ENCODE measurements at places on chromosomes 2 and 18.

GRCh38 chr2:16167451-16167861 lies 227.1 kb downstream of the MYCN start:
- H3K4me3 ChIP-seq = no peak overlapping the region
- peaks cover 4% of the 10 kb centered on the region for H3K27me3 ChIP-seq
- no peaks in the 10 kb centered on the region for H3K4me1 ChIP-seq
- H3K36me3 ChIP-seq = no peaks in the 10 kb centered on the region

GRCh38 chr2:15557887-15558311 lies 3.2 kb downstream of the NBAS start:
- H3K4me1 ChIP-seq = peaks cover 4% of the 10 kb centered on the region
- DNase-seq = no peak
- peaks cover 1% of the 10 kb centered on the region for H3K36me3 ChIP-seq
- H3K27ac ChIP-seq = no peak overlapping the region
- no peak overlapping the region for H3K4me3 ChIP-seq

DNA sequence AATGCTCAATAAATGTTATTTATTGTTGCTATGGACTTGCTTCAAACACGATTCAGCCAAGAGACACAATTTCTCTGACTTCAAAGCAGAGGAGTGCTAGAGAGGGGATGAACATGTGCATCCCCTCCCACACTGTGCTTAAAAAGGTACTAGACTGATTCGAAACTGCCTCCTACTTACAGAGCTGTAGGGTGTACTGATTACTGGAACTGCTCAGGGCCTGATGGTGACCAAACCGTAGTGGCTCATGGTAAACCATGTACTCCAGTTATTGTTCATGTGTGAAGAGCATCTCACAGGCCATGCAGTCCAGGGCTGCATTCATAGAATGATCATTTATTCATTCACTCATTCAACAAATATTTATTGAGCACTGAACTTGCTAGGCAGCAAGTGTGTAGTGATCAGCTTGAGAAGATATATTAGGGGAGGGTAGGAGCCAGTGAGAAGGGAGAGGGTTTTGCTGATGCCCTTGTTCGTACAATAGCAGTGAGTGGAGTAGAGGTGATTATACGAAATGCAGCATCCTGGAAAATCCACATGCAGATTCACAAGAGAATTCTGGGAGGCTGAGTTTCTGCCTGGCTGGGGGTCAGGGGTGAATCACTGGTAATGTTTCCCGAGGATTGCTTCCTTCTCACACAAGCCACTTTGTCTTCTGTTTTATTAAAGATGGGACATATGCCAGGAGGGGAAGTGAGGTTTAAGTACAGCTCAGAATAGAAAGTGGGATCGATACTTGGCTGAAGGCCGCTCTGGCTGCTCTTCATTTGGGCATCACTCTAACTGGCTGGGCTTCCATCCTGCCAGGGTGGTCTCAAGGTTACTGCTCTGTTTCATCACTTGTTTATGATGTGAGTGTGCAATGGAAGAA lies 245.4 kb downstream of the RAD51AP2 start:
- no peaks in the 10 kb centered on the region for H3K4me1 ChIP-seq
- H3K4me3 ChIP-seq = no peak overlapping the region
- H3K27ac ChIP-seq = no peak overlapping the region
- no peaks in the 10 kb centered on the region for H3K36me3 ChIP-seq
- no peak for DNase-seq

- no peak for DNase-seq
- peaks cover 9% of the 10 kb centered on the region for H3K36me3 ChIP-seq
- no peak overlapping the region for H3K4me3 ChIP-seq
- H3K4me1 ChIP-seq = no peaks in the 10 kb centered on the region
- no peak overlapping the region for H3K27ac ChIP-seq
These were observed 49.8 kb downstream of the MSH2 start for GRCh38 chr2:47452761-47453160.

DNA sequence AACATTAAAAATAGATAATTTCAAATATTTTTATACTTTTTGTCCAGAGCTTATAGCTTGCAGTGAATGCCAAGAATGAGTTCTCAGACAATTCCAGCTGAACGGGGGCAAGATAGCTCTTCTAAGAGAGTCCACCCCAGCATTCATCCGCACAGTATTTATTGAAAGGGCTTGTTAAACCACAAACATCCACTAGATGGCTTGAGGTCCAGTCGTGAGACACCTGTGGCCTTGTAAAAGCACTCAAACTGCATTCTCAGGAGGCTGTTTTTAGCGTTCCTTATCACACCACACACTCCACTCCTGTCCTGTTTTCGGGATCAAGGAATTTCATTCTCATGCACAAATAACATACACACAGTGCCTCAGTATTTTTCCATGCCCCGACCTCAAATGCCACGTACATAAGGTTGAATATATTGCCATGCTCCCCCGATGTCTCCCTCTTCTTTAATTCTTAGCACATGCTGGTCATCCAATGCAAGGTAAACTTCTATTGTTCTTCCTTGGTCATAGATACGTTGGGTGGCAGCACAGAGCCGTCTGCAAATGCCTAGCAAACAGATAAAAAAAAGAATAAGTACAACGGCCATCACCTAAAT lies 47.4 kb downstream of the DNAJC10 start:
- peaks cover 38% of the 10 kb centered on the region for H3K36me3 ChIP-seq
- H3K27me3 ChIP-seq = no peaks in the 10 kb centered on the region
- peak; percentile 18 for DNase-seq
- H3K4me3 ChIP-seq = no peak overlapping the region
- no peaks in the 10 kb centered on the region for H3K4me1 ChIP-seq

DNA sequence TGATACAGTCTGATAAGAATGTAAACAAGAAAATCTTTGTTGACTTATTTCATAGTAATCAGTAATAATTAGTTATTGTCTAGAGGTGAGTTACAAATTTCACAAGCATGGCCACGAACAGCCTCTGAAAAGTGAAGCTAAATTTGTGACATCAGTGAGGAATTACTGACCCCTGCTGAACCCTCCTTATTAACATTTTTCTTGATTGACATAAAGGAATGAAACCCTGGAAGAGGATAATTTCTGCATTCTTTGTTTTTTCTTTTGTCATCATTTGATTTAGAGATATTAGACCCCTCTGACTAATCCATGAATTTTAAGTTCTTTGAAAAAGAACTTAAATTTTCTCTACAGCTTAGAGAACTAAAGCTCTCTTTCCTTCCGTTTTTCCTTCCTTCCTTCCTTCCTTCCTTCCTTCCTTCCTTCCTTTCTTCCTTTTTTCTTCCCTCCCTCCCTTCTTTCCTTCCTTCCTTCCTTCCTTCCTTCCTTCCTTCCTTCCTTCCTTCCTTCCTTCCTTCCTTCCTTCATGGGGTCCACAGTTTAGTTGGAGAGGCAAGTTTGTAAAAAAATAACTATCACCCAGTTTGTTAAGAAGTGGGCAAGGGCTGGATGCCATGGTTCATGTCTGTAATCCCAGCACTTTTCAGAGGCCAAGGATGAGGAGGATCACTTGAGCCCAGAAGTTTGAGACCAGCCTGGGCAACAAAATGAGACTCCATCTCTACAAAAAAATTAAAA lies 387.0 kb downstream of the MTX2 start:
- no peaks in the 10 kb centered on the region for H3K36me3 ChIP-seq
- no peak for DNase-seq
- H3K4me3 ChIP-seq = no peak overlapping the region
- no peak overlapping the region for H3K27ac ChIP-seq
- no peaks in the 10 kb centered on the region for H3K27me3 ChIP-seq

GRCh38 chr2:127100251-127101047 lies 6.5 kb downstream of the BIN1 start:
- peaks cover 29% of the 10 kb centered on the region for H3K36me3 ChIP-seq
- DNase-seq = no peak
- peaks cover 93% of the 10 kb centered on the region for H3K4me1 ChIP-seq
- peak overlapping the region; percentile 1 for H3K4me3 ChIP-seq
- H3K27ac ChIP-seq = peak overlapping the region; percentile 94
- H3K27me3 ChIP-seq = no peaks in the 10 kb centered on the region

GRCh38 chr2:151114874-151115273 lies 146.8 kb downstream of the RBM43 start:
- no peak overlapping the region for H3K4me3 ChIP-seq
- peak; percentile 79 for DNase-seq
- peaks cover 2% of the 10 kb centered on the region for H3K4me1 ChIP-seq
- no peak overlapping the region for H3K27ac ChIP-seq

DNA sequence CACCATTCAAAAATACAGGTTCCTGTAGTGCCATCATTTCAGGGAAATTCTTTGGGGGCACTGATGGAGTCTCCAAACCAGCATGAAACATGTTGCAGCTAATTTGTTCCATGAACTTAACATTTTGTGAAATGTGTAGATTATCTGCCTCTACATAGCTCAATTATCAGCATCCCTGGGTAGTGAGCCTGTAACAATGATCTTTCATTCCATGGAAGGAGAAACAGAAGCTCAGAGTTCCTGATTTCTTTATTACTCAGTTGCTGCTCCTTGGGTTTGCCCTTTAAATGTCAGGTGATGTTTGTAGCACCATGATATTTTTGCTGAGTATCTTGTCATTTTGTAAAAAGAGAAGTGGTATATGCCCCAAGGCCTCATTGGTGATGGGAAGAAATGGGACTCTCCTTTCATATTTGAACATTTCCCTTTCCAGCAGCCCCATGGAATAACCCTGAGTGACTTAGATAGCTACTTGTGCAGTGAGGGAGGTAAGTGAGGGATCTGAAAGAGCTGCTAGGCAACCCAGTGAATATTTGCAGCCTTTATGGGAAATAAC lies 146.9 kb downstream of the CERS6 start:
- H3K4me1 ChIP-seq = no peaks in the 10 kb centered on the region
- no peaks in the 10 kb centered on the region for H3K27me3 ChIP-seq
- DNase-seq = no peak
- H3K4me3 ChIP-seq = no peak overlapping the region
